Right renal cortex interstitium (tissue), 3 donors: ENCODE measurements at places on chromosomes 1 and 21.

- no peak for DNase-seq
Measured at GRCh38 chr1:62716397-62716796, 28.2 kb upstream of the DOCK7 start.

DNA sequence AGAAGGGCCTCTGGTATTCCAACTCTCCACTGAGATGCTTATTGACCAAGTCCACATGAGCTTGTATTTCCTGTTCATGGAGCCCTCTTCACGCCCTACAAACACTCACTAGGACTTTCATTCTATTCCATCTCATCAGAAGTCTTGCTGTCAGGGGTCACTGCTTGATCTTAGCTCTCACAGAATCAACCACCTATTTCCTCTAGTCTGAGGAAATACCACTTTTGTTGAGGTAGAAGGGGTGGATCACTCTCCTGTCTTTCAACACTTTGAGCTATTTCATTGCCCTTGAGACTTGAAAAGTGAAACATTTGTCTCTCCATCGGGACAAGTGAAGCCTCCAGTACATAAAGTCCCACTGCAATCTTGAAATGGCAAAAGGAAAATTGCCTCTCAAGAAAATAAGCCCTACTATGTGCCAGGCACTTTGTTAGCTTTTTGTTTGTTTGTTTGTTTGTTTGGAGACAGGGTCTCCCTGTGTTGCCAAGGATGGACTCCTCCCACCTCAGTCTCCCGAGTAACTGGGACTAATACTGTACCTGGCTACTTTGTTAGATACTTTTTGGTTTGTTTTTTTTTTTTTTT is 19.8 kb upstream of the FAM110D start:
- DNase-seq: no peak

GRCh38 chr1:212458817-212459216 is 26.1 kb downstream of the NENF start:
- DNase-seq: no peak

DNA sequence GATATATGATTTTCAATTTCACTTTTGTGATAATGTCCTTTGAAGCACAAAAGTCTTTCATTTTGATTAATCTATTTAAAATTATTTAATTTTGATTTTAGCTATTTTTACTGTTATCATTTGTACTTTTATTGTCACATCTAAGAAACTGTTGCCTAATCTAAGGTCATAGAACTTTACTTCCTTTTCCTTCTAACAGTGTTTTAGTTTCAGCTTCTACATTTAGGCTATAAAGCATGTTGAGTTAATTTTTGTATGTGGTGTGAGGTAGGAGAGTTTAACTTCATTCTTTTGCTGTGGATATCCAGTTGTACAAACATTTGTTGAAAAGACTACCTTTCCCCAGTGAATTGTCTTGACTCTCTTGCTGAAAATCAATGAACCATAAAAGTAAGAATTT is 204.5 kb downstream of the TM2D1 start:
- DNase-seq: no peak
